Activated CD4-positive, alpha-beta memory T cell treated with anti-CD3 and anti-CD28 coated beads for 36 hours (primary cell): ENCODE measurements at places on chromosomes 16 and 17. TPM values are rescaled to one million over a fixed set of nuclear protein-coding genes. Genes with fewer than 3 reads are reported as not detected.

CDH3 gene
- 5.3 TPM for total RNA-seq

GRCh38 chr17:64001763-64002529 is 3.8 kb downstream of the PRR29 start:
- DNase-seq, result peak; percentile 9
- peaks cover 27% of the 10 kb centered on the region for H3K4me1 ChIP-seq
- peaks cover 6% of the 10 kb centered on the region for H3K36me3 ChIP-seq
- H3K27ac ChIP-seq, result no peak overlapping the region

- DNase-seq, result no peak
- H3K27ac ChIP-seq, result no peak overlapping the region
- peaks cover 2% of the 10 kb centered on the region for H3K4me1 ChIP-seq
- no peak overlapping the region for H3K4me3 ChIP-seq
- H3K36me3 ChIP-seq, result no peaks in the 10 kb centered on the region
Observed at GRCh38 chr17:64328859-64329531, 61.7 kb downstream of the PECAM1 start.

HOXB9 gene
- total RNA-seq, result 1.5 TPM

GRCh38 chr16:14418795-14419225 is 211.2 kb downstream of the PARN start:
- no peak for DNase-seq
- H3K36me3 ChIP-seq, result no peaks in the 10 kb centered on the region
- H3K27ac ChIP-seq, result no peak overlapping the region
- no peaks in the 10 kb centered on the region for H3K27me3 ChIP-seq

STX1B gene
- 0.92 TPM for total RNA-seq

DNA sequence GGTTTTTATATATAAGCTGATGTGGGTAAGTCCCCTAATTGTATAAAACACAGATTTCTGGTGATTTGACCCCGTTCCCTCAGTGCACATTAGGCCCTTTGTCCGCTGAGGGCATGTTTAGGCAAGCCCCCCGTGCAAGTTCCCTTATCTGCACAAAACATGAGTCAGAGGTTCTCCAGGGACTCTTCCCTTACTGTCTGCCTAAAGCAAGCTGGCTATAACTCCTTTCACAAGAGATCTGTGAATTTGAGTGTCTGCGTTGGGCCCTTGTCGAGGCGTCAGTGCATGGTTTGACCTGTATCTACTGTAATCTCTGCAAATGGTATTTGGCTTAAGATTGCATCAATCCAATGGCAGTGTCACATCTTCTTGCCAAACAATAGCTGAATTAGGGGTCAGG is 712.8 kb downstream of the CDH8 start:
- no peaks in the 10 kb centered on the region for H3K27me3 ChIP-seq
- no peak overlapping the region for H3K27ac ChIP-seq
- no peaks in the 10 kb centered on the region for H3K4me1 ChIP-seq
- H3K4me3 ChIP-seq, result no peak overlapping the region
- no peaks in the 10 kb centered on the region for H3K36me3 ChIP-seq
- DNase-seq, result no peak

- H3K27ac ChIP-seq, result no peak overlapping the region
- no peak for DNase-seq
- H3K4me3 ChIP-seq, result no peak overlapping the region
- no peaks in the 10 kb centered on the region for H3K27me3 ChIP-seq
Observed at GRCh38 chr16:11047057-11047456, 102.7 kb downstream of the CLEC16A start.

DNA sequence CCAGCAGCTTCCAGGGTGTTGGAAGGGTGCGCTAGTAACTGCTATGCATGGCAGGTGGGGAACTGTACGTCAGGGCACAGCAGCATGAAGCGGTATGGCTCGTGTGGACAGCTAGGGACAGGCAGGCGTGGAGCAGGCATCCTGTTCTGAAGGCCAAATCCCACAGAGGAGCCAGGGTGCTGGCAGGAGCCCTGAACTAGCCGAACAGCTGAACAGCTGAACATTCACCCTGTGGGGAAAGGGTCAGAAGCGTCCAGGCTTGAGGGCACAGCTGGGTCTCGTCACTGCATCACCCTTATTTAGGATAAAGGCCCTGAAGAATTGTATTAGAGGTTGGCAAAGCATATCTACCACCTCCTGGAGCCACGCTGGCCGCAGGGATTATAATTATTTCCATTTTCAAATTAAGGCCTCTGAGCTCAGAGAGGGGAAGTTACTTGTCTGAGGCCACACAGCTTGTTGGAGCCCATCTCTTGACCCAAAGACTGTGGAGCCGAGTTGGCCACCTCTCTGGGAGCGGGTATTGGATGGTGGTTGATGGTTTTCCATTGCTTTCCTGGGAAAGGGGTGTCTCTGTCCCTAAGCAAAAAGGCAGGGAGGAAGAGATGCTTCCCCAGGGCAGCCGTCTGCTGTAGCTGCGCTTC is 3.3 kb upstream of the STH start:
- DNase-seq, result no peak
- H3K27ac ChIP-seq, result no peak overlapping the region
- H3K4me3 ChIP-seq, result no peak overlapping the region
- no peaks in the 10 kb centered on the region for H3K27me3 ChIP-seq
- H3K4me1 ChIP-seq, result no peaks in the 10 kb centered on the region

BCO1 gene
- not detected for total RNA-seq

DNA sequence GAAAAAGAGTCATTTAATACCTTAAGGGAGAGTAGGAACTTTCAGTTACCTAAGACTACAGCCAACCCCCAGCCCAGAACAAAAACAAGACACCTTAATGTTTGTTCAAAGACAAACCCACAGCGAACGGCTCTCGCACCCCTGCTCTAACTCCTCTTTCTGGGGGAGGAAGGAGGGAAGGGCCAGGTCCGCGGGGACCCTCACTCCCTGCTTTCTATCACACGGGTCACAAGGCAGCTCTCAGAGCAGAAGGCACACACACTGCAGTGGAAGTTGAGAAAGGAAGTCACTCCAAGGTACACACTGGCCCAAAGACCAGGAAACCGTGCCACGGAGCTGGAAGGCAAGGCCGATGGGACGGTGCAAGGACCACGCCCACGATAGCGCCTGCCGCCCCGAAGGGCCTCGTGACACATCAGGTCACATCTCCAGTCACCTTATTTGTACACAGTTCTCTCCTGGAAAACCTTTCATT is 10.0 kb downstream of the LITAFD start:
- peak overlapping the region; percentile 97 for H3K27ac ChIP-seq
- H3K4me3 ChIP-seq, result peak overlapping the region; percentile 58
- H3K4me1 ChIP-seq, result peaks cover 26% of the 10 kb centered on the region

DNA sequence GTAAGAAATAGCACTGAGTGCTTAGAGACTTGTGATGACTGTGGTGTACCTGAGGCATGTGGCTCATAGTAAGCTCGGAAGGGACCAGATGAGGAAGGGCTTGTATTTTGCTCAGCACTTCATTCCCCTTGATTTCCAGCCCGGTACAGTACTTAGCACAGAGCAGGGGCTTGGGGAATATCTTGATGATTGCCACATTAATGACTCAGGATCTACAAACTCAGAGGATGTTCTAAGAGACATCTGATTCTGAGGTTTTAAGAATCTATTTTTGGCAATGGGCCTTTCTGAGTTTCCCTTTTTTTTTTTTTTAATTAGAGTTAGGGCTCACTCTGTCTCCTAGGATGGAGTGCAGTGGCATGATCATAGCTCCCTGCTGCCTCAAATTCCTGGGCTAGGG is 9.1 kb downstream of the ASPHD1 start:
- H3K36me3 ChIP-seq, result peaks cover 9% of the 10 kb centered on the region
- H3K4me3 ChIP-seq, result no peak overlapping the region
- no peak overlapping the region for H3K27ac ChIP-seq
- DNase-seq, result no peak
- H3K4me1 ChIP-seq, result no peaks in the 10 kb centered on the region

- H3K4me1 ChIP-seq, result no peaks in the 10 kb centered on the region
- no peak overlapping the region for H3K4me3 ChIP-seq
- no peaks in the 10 kb centered on the region for H3K27me3 ChIP-seq
- no peak for DNase-seq
Observed at GRCh38 chr17:82922646-82923045, 82.8 kb upstream of the ZNF750 start.

CRISPLD2 gene
- total RNA-seq, result 0.19 TPM

- peaks cover 13% of the 10 kb centered on the region for H3K27me3 ChIP-seq
- no peak overlapping the region for H3K27ac ChIP-seq
- H3K4me3 ChIP-seq, result no peak overlapping the region
- H3K36me3 ChIP-seq, result peaks cover 3% of the 10 kb centered on the region
- no peaks in the 10 kb centered on the region for H3K4me1 ChIP-seq
- no peak for DNase-seq
Observed at GRCh38 chr16:88367560-88367959, 15.2 kb upstream of the ZNF469 start.

GRCh38 chr17:18889658-18890057 is 31.7 kb downstream of the PRPSAP2 start:
- no peak overlapping the region for H3K27ac ChIP-seq
- no peaks in the 10 kb centered on the region for H3K4me1 ChIP-seq
- H3K36me3 ChIP-seq, result peaks cover 30% of the 10 kb centered on the region
- no peak for DNase-seq
- no peaks in the 10 kb centered on the region for H3K27me3 ChIP-seq

- DNase-seq, result no peak
- no peaks in the 10 kb centered on the region for H3K27me3 ChIP-seq
- H3K4me3 ChIP-seq, result no peak overlapping the region
- peaks cover 4% of the 10 kb centered on the region for H3K4me1 ChIP-seq
Observed at GRCh38 chr16:58577141-58577540, 52.5 kb downstream of the CNOT1 start.

- H3K27me3 ChIP-seq, result no peaks in the 10 kb centered on the region
- no peak overlapping the region for H3K4me3 ChIP-seq
- no peak for DNase-seq
- peaks cover 22% of the 10 kb centered on the region for H3K36me3 ChIP-seq
Observed at GRCh38 chr17:76151896-76152454, 10.9 kb upstream of the FOXJ1 start.

NTN3 gene
- total RNA-seq, result not detected

DNA sequence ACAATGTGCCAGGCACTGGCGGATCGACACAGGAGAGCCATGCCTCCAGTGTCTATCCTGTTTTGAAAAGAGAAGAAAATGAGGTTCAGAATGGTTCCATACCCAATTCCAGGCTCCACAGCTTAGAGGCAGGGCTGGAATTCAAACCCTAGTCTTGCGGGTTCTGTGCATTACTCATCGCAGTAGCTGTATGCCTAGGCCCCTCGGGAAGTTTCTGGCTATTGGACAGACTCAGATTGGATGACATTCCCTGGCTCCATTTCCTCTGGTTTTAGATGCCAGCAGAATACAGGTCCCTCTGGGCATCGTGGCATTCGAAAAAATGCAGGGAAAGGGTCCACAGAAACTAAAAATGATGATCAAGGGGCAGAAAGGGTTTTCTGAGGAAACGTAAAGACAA is 184.7 kb downstream of the COPRS start:
- no peak overlapping the region for H3K27ac ChIP-seq
- peaks cover 2% of the 10 kb centered on the region for H3K4me1 ChIP-seq
- H3K27me3 ChIP-seq, result peaks cover 43% of the 10 kb centered on the region
- DNase-seq, result no peak

DNA sequence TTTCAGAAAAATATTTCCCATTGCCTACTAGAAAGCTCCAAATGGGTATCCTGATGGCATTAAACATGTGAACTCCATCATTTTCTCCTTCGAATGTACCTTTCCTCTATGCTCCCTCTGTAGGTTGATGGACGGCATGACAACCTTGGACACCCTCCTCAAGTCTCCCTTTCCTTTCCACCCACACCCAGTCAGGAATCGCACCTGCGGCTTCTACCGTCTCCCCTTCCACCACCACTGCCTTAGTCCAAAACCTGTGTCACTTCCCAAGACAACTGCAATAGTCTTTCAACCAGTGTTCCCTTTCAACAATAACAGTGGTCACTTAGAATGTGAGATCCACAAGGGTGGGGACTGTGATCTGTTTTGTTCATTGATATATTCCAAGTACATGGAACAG is 233.1 kb upstream of the AXIN2 start:
- peaks cover 11% of the 10 kb centered on the region for H3K4me1 ChIP-seq
- H3K36me3 ChIP-seq, result no peaks in the 10 kb centered on the region
- H3K4me3 ChIP-seq, result no peak overlapping the region
- no peak for DNase-seq

DNA sequence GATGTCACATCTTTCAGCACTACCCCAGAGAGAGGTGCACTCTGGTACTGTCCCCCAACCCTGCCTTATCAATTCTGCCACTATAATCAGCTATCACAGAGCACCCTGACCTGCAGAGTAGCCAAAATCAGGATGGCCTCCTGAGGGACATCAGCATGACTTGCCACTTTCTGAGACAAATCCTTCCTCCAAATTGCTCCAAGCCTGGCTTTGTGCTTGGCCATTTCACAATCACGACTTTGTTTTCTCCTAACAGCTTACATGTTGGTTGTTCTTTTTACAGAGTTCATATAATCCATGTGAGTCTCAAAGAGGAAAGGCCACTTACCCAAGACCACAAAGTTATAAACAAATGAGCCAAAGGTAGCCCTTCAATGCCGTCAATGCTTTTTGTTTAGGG is 449.0 kb upstream of the CDH5 start:
- H3K36me3 ChIP-seq, result no peaks in the 10 kb centered on the region
- DNase-seq, result no peak
- no peak overlapping the region for H3K4me3 ChIP-seq
- H3K27me3 ChIP-seq, result no peaks in the 10 kb centered on the region

DPEP3 gene
- total RNA-seq, result not detected

GRCh38 chr17:63120406-63120805 is 154.4 kb downstream of the TANC2 start:
- H3K4me1 ChIP-seq, result no peaks in the 10 kb centered on the region
- no peak overlapping the region for H3K27ac ChIP-seq
- no peaks in the 10 kb centered on the region for H3K36me3 ChIP-seq
- H3K27me3 ChIP-seq, result no peaks in the 10 kb centered on the region
- DNase-seq, result no peak

DNA sequence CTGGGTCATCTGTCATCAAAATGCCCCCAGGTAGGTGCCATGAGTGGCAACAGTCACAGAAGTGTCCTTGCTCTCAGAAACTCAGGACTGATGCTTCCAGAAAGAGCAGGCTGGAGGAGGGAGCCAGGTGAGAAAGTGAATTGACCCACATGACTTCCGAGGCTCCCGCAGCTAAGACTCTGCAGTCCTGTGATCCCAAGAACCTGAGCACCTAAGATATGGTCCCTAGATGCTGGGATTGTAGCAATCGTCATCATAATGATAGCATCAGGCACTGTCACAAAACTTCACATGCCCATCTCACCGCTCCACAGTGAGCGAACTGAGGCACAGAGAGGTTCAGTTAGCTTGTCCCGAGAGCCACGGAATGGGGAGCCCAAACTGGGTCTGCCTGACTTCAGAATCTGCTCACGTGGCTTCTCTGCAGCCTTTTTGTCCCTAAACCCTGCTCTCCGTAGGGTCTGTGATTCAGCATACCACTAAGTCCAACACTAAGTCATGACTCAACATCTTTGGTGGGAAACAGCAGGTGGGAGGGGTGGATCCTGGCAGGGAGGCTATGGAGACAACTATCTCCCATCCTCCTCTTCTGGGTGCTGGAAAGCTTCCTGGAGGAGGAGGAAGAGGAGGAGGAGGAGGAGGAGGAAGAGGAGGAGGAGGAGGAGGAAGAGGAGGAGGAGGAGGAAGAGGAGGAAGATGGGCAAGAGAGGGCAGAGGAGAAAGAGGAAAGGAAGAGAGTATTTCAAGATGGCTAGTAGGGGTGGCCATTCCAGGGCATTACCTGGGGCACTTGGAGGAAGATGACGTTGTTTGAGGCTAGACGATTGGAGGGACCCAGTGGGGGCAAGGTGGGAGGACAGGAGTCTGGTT is 55.5 kb upstream of the DLX4 start:
- no peak for DNase-seq
- H3K27me3 ChIP-seq, result peaks cover 49% of the 10 kb centered on the region
- H3K4me1 ChIP-seq, result peaks cover 4% of the 10 kb centered on the region

- no peaks in the 10 kb centered on the region for H3K4me1 ChIP-seq
- no peak for DNase-seq
- H3K4me3 ChIP-seq, result no peak overlapping the region
- H3K36me3 ChIP-seq, result no peaks in the 10 kb centered on the region
- peaks cover 8% of the 10 kb centered on the region for H3K27me3 ChIP-seq
Observed at GRCh38 chr17:32318071-32318470, 23.9 kb downstream of the C17orf75 start.
